Pulmonary artery endothelial cell (primary cell): ENCODE measurements at places on chromosomes 7 and 10. TPM values are rescaled to one million over a fixed set of nuclear protein-coding genes. Genes with fewer than 3 reads are reported as not detected.

DNA sequence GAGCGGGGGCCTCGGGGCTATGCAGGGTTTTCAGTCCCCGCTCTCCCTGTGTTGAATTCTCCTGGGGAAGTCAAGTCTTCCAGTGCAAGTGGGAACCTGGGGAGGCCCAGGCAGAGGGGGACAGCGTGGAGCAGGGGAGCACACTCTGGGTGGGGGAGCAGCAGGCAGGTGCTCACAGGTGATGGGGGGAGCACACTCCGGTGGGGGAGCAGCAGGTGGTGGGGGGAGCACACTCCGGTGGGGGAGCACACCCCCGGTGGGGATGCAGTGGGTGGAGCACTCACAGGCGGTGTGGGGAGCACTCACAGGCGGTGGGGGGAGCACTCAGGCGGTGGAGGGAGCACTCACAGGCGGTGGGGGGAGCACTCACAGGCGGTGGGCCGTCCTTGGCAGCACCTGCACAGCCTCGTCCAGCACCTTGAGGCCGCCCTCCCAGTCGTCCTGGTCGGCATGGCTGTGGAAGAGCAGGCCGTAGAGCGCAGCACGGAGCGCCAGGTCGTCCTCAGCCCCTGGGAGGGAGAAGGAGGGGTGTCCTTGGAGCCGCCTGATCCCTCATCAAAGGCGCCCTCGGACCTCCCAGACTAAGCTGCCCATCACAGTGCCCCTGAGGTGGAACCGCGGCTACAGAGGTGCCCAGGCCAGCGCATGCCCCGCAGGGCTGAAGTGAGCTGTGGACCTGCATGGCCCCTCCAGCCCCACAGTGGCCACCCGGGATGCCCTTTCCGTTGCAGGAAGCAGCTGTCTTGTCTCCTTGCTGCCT is 56.7 kb downstream of the CFAP46 start:
- no peak for DNase-seq

LRRD1 gene
- not detected in 2 replicates for total RNA-seq

DNA sequence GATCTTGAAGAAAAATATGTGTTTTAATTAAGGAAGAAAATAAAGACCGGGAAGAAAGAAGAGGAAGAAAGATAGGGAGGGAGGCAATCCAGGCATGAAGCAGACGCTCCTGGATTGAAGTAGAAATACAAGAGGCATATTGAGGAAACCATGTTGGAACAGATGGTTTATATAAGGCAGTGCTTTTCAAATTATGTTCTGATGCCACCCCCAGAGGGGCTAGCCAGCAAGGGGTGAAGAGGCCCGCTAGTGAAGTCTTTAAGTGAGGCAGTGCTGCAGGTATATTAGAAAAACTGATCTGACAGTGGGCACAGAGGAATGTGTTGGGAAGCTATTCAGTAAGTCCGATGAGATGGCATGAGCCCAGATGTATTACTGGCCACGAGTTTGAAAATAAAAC is 40.1 kb downstream of the REEP3 start:
- DNase-seq: no peak

- no peak for DNase-seq
These were observed 24.4 kb downstream of the DDX50 start for GRCh38 chr10:68925489-68925888.

GNB2 gene
- 90.3 and 115 TPM in 2 replicates for total RNA-seq

DNA sequence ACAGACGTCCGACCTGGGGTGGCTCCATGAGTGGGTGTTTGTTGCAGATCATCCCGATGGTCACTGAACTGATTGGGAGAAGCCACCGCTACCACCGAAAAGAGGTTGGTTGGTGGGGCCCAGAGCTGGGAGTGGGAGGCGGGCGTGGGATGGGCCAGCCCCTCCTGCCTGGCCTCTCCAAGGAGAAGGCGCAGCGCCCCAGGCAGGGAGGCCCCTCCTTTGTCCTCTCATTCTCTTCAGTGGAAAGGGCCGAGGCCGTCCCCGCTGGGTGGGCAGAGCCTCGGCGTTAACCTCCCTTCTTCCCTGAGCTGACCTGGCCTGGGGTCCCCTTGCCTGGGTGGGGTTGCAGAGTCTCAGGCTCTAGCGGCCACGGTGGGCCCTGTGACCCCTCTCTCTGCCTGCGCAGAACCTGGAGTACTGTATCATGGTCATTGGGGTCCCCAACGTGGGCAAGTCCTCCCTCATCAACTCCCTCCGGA is 5.2 kb downstream of the MTG1 start:
- DNase-seq: no peak

- no peak for DNase-seq
These were observed 323.7 kb downstream of the CDK14 start for GRCh38 chr7:90919816-90920215.

CCDC186 gene
- total RNA-seq: 12.8 and 15.7 TPM in 2 replicates

- DNase-seq: peak; percentile 67
These were observed 1.1 kb upstream of the KBTBD2 start for GRCh38 chr7:32892521-32893206.

- DNase-seq: no peak
These were observed 25.7 kb downstream of the NUB1 start for GRCh38 chr7:151367284-151367683.

PTPRN2 gene
- 0.53 and 0.88 TPM in 2 replicates for total RNA-seq

DNA sequence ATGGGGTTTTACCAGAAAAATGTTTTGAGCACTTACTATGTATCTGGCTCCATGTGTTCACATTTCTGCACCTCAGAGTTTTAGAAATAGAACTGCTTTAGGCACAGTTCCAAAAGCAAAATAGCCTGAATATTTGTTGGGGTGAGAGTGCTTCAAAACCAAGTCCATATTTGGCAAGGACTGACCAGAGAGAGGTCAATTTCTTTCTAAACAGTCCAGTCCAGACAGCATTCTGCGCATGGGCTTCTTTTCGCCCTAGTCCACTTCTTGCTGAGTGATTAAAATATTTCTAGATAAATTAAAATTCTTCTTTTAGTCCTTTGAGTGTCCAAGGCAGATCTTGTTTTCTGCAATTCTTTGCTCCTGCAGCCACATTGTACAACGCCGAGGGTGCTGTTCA is 427.0 kb downstream of the PHTF2 start:
- no peak for DNase-seq

GRCh38 chr7:110720626-110721025 is 370.3 kb upstream of the LRRN3 start:
- no peak for DNase-seq

PHF14 gene
- 34.5 and 39.7 TPM in 2 replicates for total RNA-seq

DNA sequence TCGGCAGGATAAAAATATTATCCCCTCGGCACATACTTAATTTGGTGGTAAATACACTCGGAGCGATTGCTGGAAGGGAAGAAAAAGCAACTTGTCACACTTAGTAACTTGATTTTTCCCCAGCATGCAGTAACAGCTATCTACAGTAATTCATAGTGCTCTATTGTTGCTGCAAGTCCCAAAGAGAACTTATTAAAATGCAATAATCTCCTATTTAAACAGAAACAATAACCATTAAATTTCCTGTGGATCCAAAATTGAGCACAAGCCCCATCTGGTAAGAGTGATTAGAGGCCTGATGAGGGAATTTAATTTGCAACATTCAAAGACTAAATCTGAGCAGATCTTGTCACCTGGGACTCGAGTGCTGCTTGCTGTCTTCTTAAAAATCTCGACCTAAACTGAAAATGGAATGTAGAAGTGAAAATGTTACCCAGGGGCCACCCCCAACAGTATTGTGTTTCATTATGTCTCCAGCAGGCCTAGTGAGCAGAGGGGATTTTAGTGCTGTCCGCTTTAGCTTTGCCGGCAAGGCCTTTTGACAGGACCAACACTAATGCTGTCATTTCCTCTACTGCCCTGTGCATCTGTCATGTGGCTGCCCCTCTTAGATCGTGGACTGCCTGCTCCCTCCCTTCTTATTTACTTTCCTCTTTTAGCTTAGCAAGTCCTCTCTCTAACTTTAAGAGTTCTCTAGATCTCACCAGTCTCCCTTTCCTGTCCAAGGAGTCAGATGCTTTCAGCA is 639.7 kb downstream of the AUTS2 start:
- no peak for DNase-seq

DNA sequence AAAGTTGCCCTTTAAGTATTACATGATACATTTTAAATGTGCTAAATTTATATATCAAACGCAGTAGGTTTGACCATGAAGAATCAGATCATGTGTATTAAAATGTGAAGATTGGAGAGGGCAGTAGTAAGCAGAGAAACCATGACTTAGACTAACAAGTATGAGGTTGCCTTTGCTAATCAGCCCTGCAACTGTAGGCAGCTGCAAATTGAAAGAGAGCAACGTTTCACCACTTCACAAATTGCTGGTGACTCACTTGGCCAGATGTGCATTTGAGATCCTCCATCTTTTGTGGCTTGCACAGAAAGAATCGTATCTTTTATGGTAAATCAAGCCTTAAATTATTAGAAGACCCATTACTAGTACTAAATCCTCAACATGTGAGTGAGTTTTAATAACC is 10.1 kb upstream of the SEMA3A start:
- no peak for DNase-seq

GRCh38 chr7:143239813-143240212 is 18.0 kb downstream of the TAS2R40 start:
- no peak for DNase-seq

DNA sequence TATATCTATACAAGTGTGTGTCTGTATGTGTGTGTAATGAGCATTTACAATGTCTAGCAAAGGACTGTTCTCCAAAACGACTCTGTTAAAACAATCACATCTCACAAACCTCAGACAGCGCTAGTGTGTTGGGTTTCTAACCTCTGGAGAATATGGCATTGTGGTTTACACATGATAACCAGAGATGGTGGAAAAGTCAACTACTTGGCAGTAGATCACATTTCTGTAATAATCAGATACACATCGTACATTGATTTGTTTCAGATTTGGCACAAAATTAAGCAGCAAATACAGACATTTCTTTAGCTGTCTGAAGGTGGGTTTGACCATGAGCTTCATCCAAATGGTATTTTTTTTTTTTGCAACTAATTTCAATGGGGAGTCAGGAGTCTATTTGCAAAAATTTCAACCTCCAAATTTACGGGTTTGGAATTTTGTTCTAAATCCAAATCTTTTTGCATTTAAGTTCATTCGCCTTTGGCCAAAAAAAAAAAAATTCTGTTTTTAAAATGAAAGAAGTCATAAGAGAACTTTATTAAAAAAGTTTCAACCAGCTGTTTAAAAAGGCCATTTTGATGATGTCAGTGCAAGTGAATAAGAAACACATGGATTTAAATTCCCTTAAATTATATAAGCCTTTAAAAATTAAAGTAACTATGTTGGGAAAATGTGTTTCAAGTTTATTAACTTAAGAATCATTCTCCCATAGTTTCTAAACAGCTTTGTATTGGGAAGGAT is 127.8 kb downstream of the TMEM26 start:
- DNase-seq: no peak

GRCh38 chr7:29363636-29364425 is 169.3 kb downstream of the CHN2 start:
- DNase-seq: no peak

GRCh38 chr10:99908512-99908911 is 101.2 kb downstream of the DNMBP start:
- no peak for DNase-seq

PPP1R17 gene
- not detected in 2 replicates for total RNA-seq

GRCh38 chr7:3404501-3404900 is 103.4 kb downstream of the SDK1 start:
- DNase-seq: no peak

DNA sequence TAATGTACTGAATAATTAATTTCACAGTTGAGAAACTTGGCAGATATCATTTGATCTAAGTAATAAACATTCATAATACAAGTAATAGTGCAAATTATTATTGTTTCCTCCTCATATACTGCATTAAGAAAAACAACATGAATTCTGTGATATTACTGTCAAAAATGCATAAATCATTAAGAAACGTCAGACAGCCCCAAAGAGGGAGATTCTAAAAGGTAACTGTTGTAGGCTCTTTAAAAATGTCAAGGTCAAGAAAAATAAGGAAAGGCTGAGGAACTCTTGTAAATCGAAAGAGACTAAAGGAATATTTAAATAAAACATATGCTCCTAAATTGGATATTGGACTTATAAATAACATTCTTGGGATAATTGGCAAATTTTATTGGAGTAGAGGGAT is 67.9 kb downstream of the CABCOCO1 start:
- DNase-seq: no peak

NPY4R2 gene
- not detected in 2 replicates for total RNA-seq

RTKN2 gene
- 0.49 and 0.92 TPM in 2 replicates for total RNA-seq

WNT8B gene
- total RNA-seq: not detected in 2 replicates

DNA sequence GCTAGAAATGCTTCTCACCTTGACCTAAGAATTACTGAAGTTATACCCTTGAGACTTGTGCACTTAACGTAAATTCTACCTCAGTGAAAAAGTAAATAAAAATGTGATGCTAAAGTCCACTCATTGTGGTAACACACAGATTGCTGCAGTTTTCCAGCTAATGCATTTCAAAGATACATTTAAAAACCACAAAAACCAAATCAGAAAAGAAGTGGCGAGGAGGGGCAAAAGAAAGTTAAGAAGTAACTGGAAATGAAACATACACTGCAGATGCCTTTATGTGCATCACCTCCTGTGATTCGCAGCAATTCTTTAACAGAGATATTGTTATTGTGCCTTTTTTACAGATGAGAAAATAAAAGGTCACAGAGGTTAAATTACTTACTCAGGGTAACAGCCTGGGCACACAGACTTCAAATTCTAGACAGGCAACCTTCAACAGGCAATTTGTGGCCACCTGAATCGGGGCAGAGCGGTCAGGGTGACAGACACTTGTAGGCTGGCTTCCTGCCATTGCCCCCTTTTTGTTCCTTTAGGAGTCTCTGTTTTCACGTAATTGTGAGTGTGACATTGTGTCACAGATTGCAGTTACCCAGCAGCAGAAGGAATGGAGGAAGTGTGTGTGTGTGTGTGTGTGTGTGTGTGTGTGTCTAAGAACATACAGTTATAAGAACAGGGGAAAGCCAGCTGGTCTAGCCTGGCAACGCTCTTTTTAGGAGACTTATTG is 1.9 kb downstream of the WIPF3 start:
- no peak for DNase-seq

DNA sequence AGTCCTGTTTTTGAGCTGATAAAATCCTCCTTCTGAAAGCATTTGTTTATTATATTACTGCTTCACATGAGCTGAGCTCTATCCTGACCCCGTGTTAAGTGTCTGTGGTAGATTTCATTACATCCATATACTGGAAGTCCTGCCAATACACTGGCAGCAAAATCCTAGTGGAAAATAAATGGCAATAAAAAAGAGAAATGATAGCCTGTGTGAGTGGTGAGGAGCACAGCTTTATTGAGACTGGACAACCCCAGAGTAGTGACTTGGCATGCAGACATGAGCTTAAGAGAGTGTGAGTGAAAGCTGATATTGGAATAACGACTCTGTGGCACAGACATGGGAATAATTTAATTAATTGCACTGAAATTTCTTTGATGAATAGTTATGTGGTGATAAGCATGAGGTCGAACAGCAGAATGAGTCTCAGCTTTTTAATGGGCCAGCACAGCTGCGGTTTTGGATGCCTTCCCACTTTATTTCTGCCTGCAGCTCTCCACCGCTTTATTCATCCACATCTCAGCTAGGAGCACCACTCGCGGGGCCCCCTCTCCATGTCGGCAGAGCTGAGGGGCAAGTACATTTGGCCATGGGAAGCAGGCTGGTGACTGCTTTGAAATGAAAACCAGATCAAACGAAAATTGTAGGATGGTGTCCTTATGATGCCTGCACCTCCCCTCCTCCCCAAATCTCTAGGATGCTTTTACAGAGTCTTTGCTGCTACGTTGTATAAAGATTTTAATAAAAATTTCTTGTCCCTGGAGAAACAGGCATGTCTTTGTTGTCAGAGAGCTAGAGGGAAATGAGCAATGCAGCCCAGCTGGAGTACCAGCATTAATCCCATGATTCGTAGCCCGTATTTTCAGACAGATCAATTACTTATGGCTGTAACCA is 494.3 kb downstream of the AUTS2 start:
- DNase-seq: no peak

NYAP1 gene
- total RNA-seq: 2.0 and 4.2 TPM in 2 replicates

GRCh38 chr10:117736655-117737054 is 194.1 kb downstream of the EMX2 start:
- DNase-seq: no peak
